ENCODE measurements at places on chromosomes 6 and 20.

- H3K4me1 ChIP-seq = peaks cover 26% of the 10 kb centered on the region
- H3K27me3 ChIP-seq = no peaks in the 10 kb centered on the region
- no peak for DNase-seq
- H3K36me3 ChIP-seq = no peaks in the 10 kb centered on the region
Measured at GRCh38 chr6:56787209-56787608, 144.5 kb upstream of the DST start.

GRCh38 chr20:40144581-40144980, 544.5 kb downstream of the MAFB start:
- DNase-seq = no peak
- H3K27me3 ChIP-seq = no peaks in the 10 kb centered on the region
- no peaks in the 10 kb centered on the region for H3K4me1 ChIP-seq

GRCh38 chr6:154370545-154370944, 13.9 kb upstream of the IPCEF1 start:
- no peak overlapping the region for H3K4me3 ChIP-seq
- H3K36me3 ChIP-seq = no peaks in the 10 kb centered on the region
- H3K27me3 ChIP-seq = no peaks in the 10 kb centered on the region
- H3K4me1 ChIP-seq = peaks cover 6% of the 10 kb centered on the region
- no peak for DNase-seq
- H3K27ac ChIP-seq = no peak overlapping the region

DNA sequence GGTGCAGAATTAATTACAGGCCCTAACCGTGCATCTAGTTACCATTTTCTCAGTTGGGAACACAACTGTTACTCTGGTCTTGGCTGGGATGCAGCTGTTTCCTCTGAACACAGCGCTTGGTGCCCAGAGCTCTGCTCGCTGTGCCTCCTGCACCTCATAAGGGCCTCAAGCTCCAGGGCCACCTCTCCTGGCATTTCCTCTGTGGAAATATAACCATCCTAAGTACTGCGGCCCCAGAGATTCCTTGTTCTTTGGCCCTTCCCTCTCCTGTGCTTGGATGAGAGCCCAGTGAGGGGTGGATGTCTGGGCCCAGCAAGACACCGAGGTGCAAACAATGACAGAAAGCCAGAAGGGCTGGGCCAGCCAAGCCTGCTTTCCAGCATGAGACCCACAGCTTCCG, 169.9 kb upstream of the CST7 start:
- no peaks in the 10 kb centered on the region for H3K36me3 ChIP-seq
- peaks cover 9% of the 10 kb centered on the region for H3K4me1 ChIP-seq
- no peaks in the 10 kb centered on the region for H3K27me3 ChIP-seq
- no peak for DNase-seq
- H3K27ac ChIP-seq = no peak overlapping the region
- no peak overlapping the region for H3K4me3 ChIP-seq

DNA sequence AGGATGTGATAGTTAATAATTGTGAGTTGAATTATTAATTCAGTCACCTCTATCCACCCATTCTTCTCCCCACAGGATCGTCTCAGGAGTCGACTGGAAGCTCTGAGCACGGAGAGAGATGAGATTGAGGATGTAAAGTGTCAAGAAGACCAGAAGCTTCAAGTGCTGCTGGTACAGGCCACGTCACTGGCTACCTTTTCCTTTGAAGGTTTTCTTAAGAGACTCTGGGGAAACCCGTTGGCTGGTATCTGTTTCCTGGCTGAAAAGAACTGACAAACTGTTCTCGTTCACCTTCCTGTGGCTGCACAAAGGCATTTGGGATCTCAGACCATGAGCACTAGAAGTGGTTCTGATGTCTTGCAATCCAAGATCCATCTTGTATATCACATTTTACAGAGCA, 3.8 kb downstream of the TRIM15 start:
- H3K4me1 ChIP-seq = peaks cover 6% of the 10 kb centered on the region
- no peaks in the 10 kb centered on the region for H3K36me3 ChIP-seq
- H3K4me3 ChIP-seq = no peak overlapping the region

GRCh38 chr6:47701363-47701762, 3.0 kb downstream of the ADGRF4 start:
- DNase-seq = no peak
- no peaks in the 10 kb centered on the region for H3K4me1 ChIP-seq
- H3K27ac ChIP-seq = no peak overlapping the region

GRCh38 chr6:123589317-123589716, 47.4 kb downstream of the TRDN start:
- H3K4me1 ChIP-seq = no peaks in the 10 kb centered on the region
- no peak for DNase-seq
- no peaks in the 10 kb centered on the region for H3K27me3 ChIP-seq
- no peak overlapping the region for H3K27ac ChIP-seq
- no peaks in the 10 kb centered on the region for H3K36me3 ChIP-seq

- DNase-seq = no peak
- no peaks in the 10 kb centered on the region for H3K27me3 ChIP-seq
- no peak overlapping the region for H3K4me3 ChIP-seq
Measured at GRCh38 chr20:55919956-55920355, 85.4 kb downstream of the CBLN4 start.

- DNase-seq = no peak
- H3K27ac ChIP-seq = no peak overlapping the region
- no peak overlapping the region for H3K4me3 ChIP-seq
- H3K36me3 ChIP-seq = no peaks in the 10 kb centered on the region
- no peaks in the 10 kb centered on the region for H3K4me1 ChIP-seq
Measured at GRCh38 chr20:42261766-42262270, 643.6 kb upstream of the CHD6 start.

Data from esophagus muscularis mucosa (tissue), 4 donors.